Daoy (cell line): ENCODE measurements at places on chromosomes 1 and 21. TPM values are rescaled to one million over a fixed set of nuclear protein-coding genes. Genes with fewer than 3 reads are reported as not detected.
A peak's percentile ranks its signal among the peaks of the same experiment; 100 is the strongest.

Gene PLCH2
- total RNA-seq: 0.06 TPM in 1 of 2 replicates, not detected in the other

Gene C8A
- total RNA-seq: not detected in 2 replicates

Gene AADACL3
- not detected in 2 replicates for total RNA-seq

Gene ADGRB2
- 4.7 and 9.4 TPM in 2 replicates for total RNA-seq

GRCh38 chr1:205528887-205529825 is 24.7 kb downstream of the CDK18 start:
- peak; percentile 85 for DNase-seq

DNA sequence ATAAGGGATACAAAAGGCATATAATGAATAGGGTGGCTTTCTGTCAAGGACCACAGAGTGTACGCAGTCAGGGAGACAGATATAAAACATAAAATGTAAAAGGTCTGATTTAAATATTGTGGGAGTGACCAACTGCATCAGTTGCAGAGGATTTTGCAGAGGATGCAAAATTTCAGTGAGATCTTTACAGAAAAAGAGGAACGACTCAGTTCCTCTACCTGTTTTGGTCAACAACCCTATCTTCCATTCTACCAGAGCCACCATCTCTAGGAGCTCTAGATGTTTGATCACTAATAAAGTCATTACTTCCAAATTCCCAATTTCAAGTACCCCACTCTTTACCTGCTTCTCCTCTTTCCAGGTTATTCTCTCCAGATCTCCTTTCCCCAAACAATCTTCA is 16.5 kb downstream of the SOD1 start:
- no peak for DNase-seq

DNA sequence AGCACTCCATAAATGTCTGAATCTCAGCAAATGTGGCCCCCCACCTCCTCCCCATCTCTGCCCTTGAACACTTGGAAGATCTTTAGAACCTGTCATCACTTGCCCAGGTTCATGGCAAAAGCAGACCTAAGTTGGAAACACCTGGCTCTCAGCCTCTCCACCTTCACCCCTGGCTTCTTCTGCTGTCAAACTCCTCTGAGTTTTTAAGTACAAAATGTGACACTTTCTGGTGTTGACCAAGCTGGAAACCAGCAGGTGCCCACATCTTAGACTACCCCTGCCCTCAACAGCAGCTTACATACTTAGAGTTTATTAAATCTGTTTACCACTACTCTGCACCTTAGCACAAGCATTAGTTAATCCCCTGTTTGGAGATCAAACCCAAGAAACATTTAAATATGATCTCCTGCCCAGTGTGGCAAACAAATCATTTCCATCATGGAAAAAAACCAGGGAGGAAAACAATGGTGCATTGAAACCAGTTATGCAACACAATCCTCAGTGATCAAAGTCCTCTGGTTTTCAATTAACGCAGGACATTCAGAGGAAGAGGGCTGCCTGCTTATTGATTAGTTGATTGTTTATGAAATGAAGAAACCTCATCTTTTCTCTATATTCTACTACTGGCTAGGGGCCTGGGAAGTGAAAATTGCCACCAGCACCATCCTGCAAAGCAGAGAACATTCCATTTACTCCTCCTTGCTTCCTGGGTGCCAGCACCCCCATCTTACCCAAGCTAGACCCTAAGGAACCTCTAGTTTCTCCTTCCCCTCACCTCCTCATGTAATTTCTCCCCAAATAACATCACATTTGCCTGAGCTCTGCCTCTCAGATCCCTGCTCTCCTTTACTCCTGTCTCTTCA is 139.4 kb upstream of the RAB4A start:
- no peak for DNase-seq

- DNase-seq: peak; percentile 51
Measured at GRCh38 chr1:30923597-30923996, 15.0 kb upstream of the SDC3 start.

- DNase-seq: no peak
Measured at GRCh38 chr21:44000360-44000759, 11.7 kb upstream of the TRAPPC10 start.

DNA sequence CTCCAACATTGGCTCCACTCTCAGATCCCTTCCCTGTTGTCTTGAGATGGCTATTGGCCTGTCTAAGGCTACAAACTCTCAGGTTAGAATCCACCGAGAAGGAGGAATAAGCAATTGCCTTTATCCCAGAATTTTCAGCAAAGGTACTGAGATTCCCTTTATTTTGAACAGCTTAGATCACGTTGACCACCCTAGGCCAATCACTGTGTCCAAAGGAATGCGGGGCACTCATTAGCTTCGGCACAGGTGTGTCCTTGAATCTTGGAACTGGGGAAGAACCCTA is 6.9 kb downstream of the S100A11 start:
- DNase-seq: no peak

- DNase-seq: no peak
Measured at GRCh38 chr1:23568608-23569383, 9.5 kb upstream of the ID3 start.

DNA sequence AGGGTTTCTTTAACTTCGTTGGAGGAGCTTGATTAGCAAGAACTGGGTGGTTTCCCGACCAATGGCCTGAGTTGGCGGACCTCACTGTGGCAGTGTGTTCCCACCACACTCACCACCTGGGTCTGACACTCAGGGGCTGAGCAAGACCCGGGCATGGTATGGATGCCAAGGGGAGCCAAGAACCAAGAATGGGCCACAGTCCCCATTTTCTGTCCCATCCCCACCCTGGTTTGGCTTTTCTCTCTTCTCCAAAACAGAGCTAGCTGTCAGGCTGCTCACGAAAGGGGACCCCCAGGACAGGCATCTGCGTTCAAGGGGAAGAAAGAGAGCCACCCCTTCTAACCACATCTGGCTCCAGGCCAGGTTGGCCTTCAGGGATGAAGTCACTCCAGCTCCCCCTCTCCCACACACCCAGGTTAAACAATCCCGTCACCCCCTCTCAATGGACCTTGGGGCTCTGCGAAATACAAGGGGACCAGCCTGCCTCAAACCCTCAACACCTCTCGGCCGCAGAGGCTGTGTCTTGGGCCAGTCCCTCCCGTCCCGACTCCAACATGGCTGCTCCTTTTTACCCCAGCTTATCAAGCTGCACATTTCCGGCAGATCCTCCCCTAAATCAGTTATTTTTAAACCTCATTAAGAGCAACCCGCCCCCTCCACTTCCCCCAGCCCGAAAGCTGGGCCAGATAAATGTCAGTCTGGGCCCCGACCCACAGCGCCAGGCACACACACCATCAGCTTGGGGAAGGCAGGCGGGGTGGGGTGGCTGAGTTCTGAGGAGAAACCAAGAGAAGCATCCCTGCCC is 3.4 kb downstream of the TAGLN2 start:
- DNase-seq: peak; percentile 90

DNA sequence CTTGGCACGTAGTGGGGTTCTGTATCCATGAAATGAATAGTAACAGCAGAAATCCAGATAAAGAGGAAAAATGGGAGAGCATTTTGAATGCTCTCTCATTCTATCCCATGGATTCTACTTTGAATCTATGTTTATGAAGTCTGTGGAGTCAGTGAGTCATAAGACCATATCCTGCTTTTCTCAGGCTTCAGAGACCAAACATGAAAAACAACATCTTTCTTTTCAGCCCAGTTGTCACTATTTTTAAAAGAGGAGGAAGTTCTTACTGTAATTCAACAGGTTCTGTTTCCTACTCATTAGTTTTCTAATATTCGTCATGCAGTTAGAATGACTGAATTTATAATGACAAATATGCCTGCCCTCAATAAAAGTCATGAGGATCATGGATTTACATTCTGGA is 39.4 kb upstream of the CD55 start:
- peak; percentile 10 for DNase-seq
